Stimulated activated CD4-positive, alpha-beta T cell treated with anti-CD3 and anti-CD28 coated beads, Interleukin-1b, Interleukin-23, amount 100 ng/mL, for 24 hours (primary cell): ENCODE measurements at places on chromosomes 6 and 20.
A peak's percentile ranks its signal among the peaks of the same experiment; 100 is the strongest.

GRCh38 chr6:157143171-157143889 lies 180.0 kb downstream of the TMEM242 start:
- no peak for DNase-seq

DNA sequence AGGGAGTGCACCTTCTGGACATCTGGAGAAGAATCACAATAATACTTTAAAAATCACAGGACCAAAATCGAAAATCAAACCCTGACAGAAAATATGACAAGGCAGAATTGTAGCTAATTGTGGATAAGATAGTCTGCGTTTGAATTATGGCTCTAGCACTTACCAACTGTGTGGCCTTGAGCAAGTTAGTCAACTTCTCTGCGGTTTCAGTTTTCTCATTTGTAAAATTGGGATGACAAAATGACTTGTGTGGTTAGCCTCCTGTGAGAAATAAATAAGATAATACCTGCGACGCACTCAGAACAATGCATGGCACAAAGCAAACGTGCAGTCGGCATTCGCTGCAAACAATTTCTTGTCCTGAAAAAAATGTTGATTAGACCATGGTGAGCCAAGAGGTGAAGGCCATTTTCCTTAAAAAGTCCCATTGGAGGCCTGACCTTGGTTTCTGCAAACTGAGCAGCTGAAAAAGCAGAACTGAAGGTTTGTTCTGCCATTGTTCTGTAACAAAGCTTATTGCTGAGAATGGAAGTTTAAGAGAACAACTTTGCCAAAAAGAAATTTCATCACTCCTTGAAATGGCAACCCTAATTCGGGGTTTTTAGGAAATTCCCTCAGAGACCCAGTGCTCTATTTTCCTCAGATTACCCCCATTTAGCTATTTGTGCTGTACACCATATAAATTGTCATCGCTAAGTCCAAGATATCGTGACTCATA lies 266.3 kb downstream of the ERMARD start:
- no peak for DNase-seq

- no peak for DNase-seq
These were observed 2.5 kb downstream of the ZNF831 start for GRCh38 chr20:59165891-59166709.

DNA sequence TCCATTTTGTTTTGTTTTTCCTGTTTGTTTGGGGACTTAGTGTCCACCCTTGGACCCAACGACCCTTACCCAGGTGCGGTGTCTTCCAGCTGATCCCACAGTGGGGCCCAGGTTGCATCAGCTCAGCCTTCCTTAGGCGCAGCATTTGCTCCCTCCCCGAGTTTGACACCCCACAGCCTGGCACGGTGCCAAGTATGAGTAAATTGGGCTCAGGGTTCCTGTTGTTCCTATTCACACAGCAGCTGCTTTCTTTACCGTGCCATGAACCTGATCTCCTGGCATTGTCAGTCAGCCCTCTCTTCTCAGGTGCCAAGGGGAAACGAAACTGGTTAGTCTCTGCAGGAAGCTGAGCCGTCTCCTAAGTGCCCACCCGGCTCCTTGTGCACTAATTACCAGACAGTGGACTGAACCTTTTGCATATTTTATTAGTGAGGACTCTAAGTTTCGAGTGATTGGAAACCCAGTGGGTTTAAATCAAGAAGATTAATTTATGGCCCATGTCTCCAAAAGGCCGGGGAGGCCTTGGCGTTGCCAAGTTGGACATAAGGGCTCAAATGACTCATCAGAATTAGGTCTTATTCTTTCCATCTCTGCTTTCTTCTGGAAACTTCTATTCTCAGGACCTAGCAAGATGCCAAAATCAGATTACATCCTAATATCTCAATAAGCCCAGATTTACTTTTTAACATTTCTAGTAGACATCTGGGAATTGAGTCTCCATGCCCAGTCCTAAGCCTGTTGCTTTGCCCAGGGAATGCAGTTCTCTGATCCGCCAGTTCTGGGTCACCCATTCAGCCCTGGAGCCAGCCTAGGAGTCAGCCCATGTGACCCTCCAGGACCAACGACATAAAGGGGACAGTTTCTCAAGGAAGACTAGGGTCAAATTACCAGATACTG lies 68.8 kb downstream of the TSHZ2 start:
- DNase-seq = no peak

GRCh38 chr6:128598571-128598970 lies 78.2 kb upstream of the PTPRK start:
- DNase-seq = no peak

- no peak for DNase-seq
These were observed 37.3 kb downstream of the MRS2 start for GRCh38 chr6:24439858-24440539.

GRCh38 chr6:30883685-30884520 lies at the start of gene DDR1:
DDR1 (plus strand) TSS chr6:30884519; CDS start chr6:30888730, 4,211 bp downstream.
- peak; percentile 29 for DNase-seq

DNA sequence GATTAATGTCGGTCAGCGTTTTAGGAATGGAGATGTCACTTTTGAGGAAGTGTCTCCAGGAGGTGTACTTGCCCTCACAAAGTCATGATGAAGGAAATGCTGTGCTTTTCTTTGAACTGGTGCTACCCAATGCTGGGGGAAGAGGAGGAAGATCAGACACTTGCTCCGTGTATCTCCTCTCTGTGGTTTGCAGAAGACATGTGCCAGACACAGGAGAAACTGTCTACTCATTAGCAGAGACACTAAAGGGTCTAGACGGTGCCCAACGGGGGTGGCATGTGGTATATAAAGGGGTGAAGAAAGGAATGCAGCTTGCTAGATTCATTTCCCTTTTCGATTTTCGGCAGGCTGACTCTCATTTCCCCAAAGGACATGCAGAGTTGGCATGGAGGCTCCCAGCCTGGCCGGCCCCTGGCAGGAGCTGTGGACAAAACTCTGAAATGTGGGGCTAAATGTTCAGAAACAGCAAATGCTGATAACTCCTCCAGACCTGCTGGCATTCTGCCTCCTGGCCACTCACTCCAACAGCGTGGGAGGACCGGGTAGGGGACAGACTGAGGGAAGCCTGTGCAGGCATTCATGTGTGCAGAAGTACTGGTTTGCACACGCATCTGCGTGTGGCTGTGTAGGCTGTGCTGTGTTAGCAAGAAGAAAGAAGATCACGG lies 59.6 kb upstream of the QKI start:
- DNase-seq = no peak

DNA sequence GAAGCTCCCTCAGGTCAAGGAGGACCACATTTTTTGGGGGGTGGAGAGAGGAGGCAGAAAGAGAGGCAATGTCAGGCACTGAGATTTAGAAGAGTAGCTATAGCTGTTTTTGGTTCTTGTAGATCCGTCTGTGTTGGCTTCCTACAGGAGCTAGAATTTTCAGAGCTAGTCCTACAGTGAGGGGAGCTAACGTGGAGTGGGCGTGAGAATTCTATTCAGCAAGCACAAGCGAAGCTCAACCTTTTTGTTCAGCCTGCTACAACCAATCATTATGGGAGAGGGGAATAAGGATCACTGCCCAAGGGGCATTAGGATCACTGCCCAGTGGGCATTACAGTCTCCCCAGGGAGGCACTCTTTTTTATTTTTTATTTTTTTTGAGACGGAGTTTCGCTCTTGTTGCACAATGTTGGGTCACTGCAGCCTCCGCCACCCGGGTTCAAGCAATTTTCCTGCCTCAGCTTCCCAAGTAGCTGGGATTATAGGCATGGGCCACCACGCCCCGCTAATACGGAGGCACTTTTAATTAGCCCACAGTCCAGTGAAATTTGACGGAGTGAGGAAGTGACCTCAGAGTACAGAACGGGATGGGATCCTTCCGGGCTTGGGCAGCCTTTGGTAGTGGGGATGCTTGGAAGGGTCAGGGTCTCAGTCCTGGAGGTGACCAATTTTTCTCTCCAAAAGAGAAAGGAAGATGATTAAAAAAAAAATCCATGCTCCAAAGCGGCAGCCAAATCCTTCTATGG lies 1.1 kb upstream of the PANK2 start:
- DNase-seq = no peak

GRCh38 chr6:141212296-141212695 lies 920.4 kb upstream of the GJE1 start:
- DNase-seq = no peak

- no peak for DNase-seq
These were observed 143.6 kb downstream of the TFAP2B start for GRCh38 chr6:50962213-50962759.

GRCh38 chr6:110620065-110620464 lies 143.7 kb upstream of the SLC22A16 start:
- DNase-seq = no peak

- no peak for DNase-seq
These were observed 50.8 kb downstream of the SMPDL3A start for GRCh38 chr6:122839906-122840305.

- DNase-seq = no peak
These were observed 81.0 kb downstream of the EDN1 start for GRCh38 chr6:12371151-12371550.

- no peak for DNase-seq
These were observed 63.7 kb upstream of the CD2AP start for GRCh38 chr6:47413752-47414422.

DNA sequence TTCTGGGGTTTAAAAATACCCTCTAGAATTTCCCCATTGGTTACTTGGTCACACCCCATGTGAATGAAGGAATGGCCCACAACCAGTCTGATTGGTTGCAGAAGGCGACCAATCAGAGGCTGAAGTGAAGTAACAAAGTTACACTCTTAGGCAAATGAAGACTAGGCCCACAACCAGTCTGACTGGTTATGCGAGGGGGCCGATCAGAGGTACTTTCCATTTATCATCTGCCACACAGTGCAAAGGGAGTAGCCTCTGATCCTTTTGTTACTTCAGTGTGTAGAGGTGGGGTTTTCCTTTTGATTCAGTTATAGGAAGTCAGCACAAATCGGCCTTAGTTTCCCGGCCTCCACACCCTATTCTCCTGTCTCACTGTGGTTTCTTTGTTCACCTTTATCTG lies 61.2 kb upstream of the SGK1 start:
- DNase-seq = peak; percentile 11

DNA sequence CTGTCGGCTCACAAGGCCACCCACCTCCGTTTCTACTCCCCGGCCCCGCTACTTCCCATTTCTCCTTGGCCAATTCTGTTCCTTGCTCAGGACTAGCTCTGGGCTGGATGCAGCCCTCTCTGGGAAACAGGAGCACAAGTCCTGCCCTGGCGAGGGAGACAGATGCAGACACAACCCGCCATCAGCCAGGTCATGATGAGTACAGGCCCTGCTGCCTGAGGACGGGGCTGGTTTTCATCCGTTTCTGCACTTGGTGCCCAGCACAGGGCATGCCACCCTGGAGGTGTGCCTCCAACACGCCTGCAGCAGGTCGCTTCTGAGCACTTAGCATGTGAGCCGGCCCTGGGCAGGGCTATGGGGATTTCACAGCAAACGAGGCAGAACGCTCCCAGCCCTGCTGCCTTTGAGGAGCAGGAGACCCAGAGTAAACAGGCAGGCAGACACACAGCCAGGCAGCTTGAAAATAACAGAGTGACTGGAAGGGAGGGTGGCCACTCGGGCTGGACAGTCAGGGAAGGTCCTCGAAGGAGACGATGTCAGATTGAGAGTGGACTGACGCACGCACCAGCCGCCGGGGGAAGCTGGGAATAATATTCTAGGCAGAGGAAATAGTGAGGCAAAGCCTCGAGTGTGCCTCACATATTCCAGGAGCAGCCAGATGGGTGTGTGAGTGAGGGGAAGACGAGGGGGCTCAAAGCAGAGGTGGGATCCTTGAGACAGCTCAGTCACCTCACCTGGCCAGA lies 21.2 kb upstream of the VSTM2L start:
- DNase-seq = no peak

- no peak for DNase-seq
These were observed 297.5 kb upstream of the FERMT1 start for GRCh38 chr20:6420336-6420735.

- DNase-seq = no peak
These were observed 83.5 kb upstream of the PLN start for GRCh38 chr6:118464620-118465019.

GRCh38 chr6:10643201-10643651 lies 51.2 kb downstream of the C6orf52 start:
- DNase-seq = no peak

DNA sequence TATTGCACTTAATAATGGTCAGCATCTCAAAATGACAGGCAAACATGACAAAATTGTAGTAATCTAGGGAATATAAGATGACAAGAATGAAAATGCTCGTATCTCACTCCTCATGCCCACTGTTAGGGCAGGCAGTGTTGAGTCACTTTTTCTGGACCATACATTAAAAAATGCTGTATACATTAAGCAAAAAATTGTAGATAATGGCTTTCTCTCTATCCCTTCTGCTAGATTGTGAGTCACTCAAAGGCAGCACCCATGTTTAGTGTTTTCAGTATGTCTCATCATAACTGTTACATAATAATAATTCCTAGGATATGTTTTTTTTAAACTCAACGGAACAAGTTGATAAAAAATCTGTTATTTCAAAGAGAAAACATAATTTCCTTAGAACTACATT lies 199.3 kb downstream of the TENT5A start:
- DNase-seq = no peak

- no peak for DNase-seq
These were observed 19.1 kb upstream of the FOXC1 start for GRCh38 chr6:1590580-1590979.

- DNase-seq = no peak
These were observed 99.5 kb downstream of the PRDM1 start for GRCh38 chr6:106185615-106186014.

- DNase-seq = no peak
These were observed 130.4 kb upstream of the RPS6KA2 start for GRCh38 chr6:166757232-166758135.

DNA sequence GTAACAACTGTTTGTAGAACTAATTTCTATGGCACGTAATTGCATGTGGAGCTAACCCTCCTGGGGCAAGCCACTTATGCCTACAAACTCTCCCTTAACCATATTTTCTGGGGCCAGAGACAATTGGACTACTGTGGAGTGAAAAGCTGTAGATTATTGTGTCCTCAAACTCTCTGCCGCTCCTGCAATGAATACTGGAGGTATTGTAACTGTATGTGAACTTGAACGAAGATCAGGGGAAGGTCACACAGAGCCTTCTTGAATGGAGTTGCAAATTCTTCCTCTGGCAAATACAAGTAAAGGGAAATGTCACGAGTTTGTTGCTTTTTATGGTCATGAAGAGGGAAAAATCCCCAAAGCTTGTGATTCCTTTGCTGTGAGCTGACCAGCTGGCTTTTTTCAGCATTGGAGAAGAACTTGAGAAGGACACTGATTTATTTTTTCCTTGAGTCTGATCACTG lies 18.2 kb downstream of the AKAP12 start:
- no peak for DNase-seq

DNA sequence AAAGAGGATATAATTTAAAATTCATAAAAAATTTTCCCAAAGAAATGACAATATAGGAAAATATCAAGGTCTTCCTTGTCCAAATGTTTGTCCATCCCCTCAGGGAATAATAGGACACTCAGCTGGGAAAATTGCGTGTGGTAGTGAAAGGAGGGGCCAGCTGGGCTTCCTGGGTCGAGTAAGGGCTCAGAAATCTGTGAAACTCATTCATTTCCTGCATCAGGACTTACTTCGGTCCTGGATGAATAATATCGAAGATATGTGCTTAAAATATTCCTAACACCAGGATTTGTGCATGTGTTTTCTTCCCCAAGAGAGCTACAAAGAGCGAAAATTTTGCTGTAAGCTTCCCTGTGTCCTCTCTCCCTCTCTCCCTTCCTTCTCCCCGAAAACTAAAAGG lies 118.2 kb upstream of the GJE1 start:
- DNase-seq = no peak

GRCh38 chr20:48169650-48170225 lies 384.5 kb upstream of the SULF2 start:
- no peak for DNase-seq
